ENCODE measurements at places on chromosomes 1 and 21.

- DNase-seq: no peak
These were observed 306.3 kb upstream of the ESRRG start for GRCh38 chr1:217029281-217030157.

DNA sequence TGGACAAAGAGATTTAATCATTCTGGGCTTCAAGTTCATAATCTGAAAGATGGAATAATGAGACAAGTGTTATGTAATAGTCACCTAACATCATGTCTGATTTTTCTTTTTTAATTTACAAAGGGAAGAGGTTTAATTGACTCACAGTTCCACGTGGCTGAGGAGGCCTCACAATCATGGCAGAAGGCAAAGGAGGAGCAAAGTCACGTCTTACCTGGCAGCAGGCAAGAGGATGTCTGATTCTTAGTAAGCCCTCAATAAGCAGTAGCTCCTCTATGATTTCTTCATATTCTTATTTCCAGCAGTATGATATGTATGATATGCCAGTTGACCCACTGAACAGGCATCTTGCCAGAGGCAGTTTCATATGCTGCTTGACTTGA, 152.7 kb downstream of the S1PR1 start:
- DNase-seq: no peak

GRCh38 chr1:204414016-204414415, 2.4 kb upstream of the PPP1R15B start:
- DNase-seq: no peak

- DNase-seq: no peak
These were observed 16.7 kb downstream of the TFAP2E start for GRCh38 chr1:35589516-35590427.

- DNase-seq: no peak
These were observed 67.4 kb upstream of the ARTN start for GRCh38 chr1:43866201-43866600.

DNA sequence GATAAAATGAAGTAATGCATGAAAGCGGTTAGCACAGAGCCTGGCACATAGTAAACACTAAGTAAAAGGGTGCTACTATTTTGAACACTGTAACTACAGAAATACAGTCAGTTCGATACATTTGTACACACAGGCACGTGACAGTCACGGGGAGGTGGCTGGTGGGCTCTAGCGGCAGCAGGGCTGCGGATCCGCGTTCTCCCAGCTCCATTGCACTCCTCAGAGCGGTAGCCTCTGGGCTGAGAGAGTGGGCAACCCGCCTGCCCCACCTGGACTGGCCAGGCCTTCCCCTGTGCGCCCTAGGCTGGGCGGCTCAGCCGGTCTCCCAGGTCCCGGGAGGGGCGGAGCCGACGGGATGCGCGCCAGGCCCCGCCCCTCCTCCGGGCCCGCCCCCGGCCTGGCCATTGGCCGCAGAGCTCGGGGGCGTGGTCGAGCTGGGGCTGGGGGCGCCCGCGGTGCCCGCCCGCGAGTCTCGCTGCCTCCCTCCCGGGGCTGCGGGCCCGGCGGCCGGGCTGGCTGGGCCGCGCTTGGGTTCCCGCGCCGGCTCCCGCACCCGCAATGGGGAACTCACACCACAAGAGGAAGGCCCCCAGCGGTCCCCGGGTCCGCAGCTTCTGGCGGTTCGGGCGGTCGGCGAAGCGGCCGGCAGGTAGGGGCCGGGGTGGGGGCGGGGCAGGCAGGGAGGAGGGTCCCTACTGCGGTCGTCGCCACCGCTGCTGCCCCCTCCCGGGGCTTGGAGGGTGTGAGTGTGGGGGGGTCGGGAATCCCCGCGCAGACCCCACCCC, 51.2 kb upstream of the SYNC start:
- DNase-seq: peak; percentile 57

GRCh38 chr1:4059270-4059669, 159.2 kb upstream of the C1orf174 start:
- no peak for DNase-seq

GRCh38 chr1:185420588-185421081, 103.6 kb upstream of the IVNS1ABP start:
- no peak for DNase-seq

- no peak for DNase-seq
These were observed 37.7 kb downstream of the NKAIN1 start for GRCh38 chr1:31201931-31202360.

GRCh38 chr21:41418393-41418792, 7.6 kb upstream of the MX1 start:
- DNase-seq: no peak

DNA sequence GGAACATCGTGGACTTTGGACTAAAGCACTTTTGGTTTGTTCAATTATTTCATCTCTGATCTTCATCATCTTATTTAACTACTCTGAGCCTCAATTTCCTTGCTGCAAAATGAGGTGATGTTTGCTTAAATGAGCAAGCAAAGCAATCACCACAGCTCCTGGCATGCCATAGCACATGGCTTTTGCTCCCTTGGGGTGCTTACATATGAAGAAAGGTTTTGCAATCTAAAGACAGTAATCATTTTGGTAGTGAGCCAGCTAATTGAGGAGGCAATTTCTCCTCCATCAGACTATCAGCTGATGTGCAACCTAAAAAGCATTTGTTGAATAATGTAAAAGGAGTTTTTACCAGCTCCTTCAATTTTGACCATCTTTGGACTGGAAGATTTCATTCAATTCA, 68.8 kb upstream of the KCNJ15 start:
- DNase-seq: no peak

GRCh38 chr1:182995894-182996293, 27.3 kb upstream of the LAMC1 start:
- no peak for DNase-seq

- no peak for DNase-seq
These were observed 26.7 kb upstream of the GLIS1 start for GRCh38 chr1:53765657-53766056.

- DNase-seq: no peak
These were observed 26.6 kb upstream of the HPDL start for GRCh38 chr1:45299981-45300668.

- no peak for DNase-seq
These were observed 76.9 kb upstream of the PUM1 start for GRCh38 chr1:31142406-31142805.

DNA sequence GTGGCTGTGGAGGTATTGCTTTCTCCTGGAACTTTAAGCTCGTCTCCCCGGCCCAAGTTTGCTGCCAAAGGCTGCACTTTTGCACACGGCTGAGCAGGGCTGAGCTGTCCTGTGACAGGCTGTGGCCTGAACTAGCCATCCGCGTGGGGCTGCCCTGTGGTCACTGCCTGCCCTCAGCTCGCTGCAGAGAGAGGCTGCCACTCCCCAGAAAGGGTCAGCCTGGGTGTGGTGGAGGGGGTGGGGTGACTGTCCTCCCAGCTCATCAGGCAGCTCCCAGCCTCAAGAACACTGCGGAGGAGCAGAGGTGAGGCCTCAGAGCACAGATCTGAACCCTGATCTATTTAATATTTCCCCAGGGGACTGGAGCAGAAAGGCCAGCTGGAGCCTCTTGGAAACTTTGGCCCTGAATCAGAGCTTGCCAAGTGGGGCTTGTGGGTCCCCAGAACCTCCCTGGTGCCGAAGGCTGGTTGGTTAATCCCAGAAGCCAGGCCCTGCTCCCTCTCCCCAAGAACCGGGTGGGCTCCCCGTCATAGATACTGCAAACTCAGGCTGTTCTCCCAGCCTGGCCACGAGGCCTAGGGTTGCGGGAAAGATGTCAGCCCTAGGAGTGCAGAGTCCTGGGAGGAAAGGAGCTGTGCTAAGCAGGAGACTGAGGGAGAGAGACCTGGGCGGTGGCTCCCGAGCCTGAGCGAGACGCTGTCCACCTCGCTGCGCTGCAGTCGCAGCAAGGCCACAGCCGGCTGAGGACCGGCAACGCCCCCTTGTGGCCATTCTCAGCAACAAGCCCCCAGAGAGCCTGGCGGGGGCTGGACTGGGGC, 125.1 kb upstream of the IPO9 start:
- DNase-seq: peak; percentile 44

DNA sequence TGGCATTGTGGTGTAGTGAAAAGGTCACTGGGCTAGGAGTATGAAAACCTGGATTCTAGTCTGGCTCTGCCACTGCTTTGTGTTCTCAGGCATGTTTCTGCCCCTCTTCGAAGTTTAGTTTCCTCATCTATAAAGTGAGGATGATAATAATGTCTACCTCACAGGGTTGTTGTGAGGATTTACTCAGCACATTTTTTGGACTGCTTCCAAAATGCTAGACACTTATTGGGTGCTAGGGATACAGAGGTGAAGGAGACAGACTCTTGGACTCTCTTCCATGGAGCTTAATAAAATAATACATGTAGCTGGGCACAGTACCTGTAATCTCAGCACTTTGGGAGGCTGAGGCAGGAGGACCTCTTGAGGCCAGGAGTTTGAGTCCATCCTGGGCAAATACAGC, 3.6 kb downstream of the KIF2C start:
- no peak for DNase-seq

GRCh38 chr1:97506368-97506767, 414.5 kb downstream of the DPYD start:
- no peak for DNase-seq

- no peak for DNase-seq
These were observed 110.8 kb upstream of the ZC3H12A start for GRCh38 chr1:37363535-37363934.

DNA sequence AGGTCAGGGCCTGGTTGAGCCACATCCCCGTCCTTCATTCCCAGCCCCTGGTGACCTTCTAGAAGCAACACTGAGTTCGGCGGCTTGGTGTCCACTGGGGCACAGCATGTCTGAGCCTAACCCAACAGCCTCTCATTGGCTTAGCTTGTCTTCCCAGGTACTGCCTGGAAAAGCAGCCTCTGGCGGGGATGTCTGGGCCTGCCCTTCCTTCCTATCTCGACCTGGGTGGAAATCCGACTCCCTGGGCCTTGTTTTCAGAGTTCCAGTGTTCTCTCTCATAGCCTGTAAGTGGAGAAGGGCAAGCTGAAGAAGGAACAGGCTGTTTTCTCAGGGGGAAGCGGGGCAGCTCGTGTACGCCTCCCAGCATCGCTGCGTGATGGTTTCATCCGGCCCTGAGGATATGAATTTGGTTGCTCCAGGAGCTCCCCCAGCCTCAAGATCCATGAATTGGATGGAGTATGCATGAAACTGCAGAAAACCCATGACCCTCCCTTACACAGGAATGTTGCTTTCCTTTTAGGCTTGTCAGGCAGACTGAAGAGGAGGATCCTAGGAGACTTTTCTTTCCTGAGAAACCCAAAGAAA, 116.5 kb upstream of the IRF2BP2 start:
- no peak for DNase-seq

- no peak for DNase-seq
These were observed 437 bp downstream of the IFNLR1 start for GRCh38 chr1:24186711-24186992.

- no peak for DNase-seq
These were observed 56.4 kb downstream of the SASS6 start for GRCh38 chr1:100076319-100076718.

DNA sequence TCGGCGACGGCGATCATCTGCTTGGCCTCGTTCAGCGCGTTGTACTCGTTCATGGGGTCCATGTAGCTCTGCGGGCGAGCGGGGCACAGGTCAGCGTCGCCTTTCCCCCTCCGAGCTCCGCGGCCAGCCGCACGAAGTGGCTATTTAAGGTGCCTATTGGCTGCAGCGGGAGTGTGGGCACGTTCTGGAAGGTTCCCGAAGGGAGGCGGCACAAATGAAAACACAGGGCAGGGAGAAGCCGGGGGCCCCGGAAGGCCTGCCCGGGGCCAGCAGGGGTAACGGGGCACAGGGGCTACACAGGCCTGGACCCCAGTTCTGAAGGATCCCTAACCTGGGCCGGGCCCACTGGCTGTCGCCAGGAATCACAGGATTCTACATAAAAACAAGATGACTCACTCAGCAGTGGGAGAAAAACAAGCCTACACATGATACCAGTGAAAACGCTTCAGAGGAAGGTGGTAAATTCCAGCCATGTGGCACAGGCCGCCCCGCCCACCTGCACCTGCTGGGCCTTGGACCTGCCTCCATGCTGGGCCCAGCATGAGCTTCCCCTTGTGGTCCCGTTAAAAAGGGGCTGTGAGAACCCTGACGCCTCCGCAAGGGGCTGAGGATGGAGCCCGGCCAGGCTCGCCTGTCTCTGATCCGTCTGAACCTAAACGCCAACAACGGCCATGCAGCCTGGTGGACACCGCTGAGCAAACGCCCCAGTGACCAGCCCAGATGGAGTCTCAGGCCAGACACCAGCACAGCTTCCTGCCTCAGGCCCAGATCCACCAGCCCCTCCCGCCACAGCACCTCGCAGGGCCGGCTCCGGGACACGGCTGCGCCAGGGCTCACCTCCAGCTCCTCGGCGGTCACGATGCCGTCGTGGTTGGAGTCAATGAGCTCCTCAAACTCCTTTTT, 3.9 kb upstream of the TNFRSF4 start:
- DNase-seq: no peak

DNA sequence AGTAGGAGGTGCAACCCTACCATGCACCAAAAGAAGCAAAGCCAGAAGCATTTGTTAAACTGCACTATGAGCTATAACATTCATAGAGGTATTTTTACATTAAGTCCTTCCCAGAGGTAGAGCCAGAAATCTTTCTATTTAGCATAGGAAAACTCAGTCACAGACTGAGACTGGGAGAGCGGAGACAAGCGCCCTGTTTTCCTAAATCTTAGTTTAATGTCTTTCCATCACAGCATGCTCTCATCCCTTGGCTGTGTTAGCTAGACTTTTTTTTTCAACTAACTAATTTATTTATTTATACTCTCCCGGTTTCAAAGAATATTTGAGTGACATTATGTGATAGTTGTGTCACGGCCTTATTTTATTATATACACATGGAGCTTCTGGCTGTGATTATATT, 304.1 kb downstream of the LMX1A start:
- DNase-seq: no peak

- DNase-seq: peak; percentile 25
These were observed 15.8 kb downstream of the THRAP3 start for GRCh38 chr1:36239941-36240637.

DNA sequence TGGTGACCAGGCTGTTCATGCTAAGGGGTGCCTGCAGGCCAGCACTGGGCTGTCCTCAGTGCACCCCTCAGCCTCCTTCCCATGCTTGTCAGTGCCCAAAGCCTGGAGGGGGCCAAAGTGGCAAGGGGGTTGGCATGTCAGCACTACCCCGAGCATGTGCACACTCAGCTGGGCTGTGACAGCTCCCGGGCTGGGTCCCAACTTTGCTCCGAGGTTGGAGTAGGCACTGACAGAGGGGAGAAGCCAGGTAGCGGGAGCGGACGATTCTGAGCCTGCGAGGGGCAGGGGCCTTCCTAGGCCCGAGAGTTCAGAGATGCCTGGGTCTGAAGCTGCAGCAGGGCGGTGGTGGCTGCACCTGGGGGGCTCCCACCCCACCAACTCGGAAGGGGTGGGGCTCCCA, 119.0 kb downstream of the MAST2 start:
- DNase-seq: no peak

Measured in amygdala (tissue), 56 donors.